ENCODE measurements at places on chromosomes 2 and 18. TPM values are rescaled to one million over a fixed set of nuclear protein-coding genes. Genes with fewer than 3 reads are reported as not detected.

ALPG gene
- not detected for total RNA-seq

SP5 gene
- 3.9 TPM for total RNA-seq

SRD5A2 gene
- total RNA-seq: 0.72 TPM

CEP76 gene
- total RNA-seq: 5.8 TPM

MSTN gene
- total RNA-seq: 0.72 TPM

FBXO36 gene
- 0.72 TPM for total RNA-seq

CLEC4F gene
- total RNA-seq: not detected

ZNF385B gene
- total RNA-seq: 0.72 TPM

HNMT gene
- 72.7 TPM for total RNA-seq

CAMKMT gene
- 20.0 TPM for total RNA-seq

ERFE gene
- 4.3 TPM for total RNA-seq

DOK6 gene
- total RNA-seq: 13.7 TPM

NOP58 gene
- total RNA-seq: 48.4 TPM

GTF3C2 gene
- 31.8 TPM for total RNA-seq

CYS1 gene
- total RNA-seq: 13.2 TPM

TMEM18 gene
- 24.8 TPM for total RNA-seq

ABCB6 gene
- 34.2 TPM for total RNA-seq

CKAP2L gene
- total RNA-seq: 4.1 TPM

DYSF gene
- 2.9 TPM for total RNA-seq

UGT1A3 gene
- not detected for total RNA-seq

HJURP gene
- total RNA-seq: 3.9 TPM

UGT1A7 gene
- total RNA-seq: 3.6 TPM
